Right renal pelvis (tissue), 4 donors: ENCODE measurements at places on chromosomes 16 and 17. TPM values are rescaled to one million over a fixed set of nuclear protein-coding genes. Genes with fewer than 3 reads are reported as not detected.

DNA sequence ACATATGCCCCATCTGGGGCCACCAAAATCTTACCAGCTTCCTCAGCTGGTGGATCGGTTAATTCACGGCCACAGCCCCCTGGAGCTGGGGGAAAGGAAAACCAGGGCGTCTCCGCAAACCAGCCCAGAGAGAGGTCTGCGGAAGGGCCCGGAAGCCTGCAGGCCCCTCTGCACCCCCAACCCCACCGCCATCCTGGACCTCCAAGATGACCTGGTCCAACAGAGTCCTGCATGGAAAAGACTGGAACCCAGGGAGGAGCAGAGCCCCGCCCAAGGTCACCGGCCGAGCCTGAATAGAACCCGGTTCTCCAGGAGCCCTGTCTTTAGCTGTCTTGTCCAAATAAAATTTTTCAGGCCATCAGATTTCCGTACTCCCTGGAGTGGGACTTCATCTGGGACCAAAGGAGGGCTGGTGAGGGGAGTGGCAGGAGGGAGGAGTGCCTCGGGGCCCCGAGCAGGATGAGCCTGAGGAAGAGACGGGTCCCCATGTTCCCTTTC lies 37.4 kb upstream of the NDRG4 start:
- DNase-seq: no peak

- no peak for DNase-seq
Observed at GRCh38 chr17:12549499-12550041, 116.1 kb upstream of the MYOCD start.

- no peak for DNase-seq
Observed at GRCh38 chr16:85057212-85057889, 29.8 kb downstream of the KIAA0513 start.

DNA sequence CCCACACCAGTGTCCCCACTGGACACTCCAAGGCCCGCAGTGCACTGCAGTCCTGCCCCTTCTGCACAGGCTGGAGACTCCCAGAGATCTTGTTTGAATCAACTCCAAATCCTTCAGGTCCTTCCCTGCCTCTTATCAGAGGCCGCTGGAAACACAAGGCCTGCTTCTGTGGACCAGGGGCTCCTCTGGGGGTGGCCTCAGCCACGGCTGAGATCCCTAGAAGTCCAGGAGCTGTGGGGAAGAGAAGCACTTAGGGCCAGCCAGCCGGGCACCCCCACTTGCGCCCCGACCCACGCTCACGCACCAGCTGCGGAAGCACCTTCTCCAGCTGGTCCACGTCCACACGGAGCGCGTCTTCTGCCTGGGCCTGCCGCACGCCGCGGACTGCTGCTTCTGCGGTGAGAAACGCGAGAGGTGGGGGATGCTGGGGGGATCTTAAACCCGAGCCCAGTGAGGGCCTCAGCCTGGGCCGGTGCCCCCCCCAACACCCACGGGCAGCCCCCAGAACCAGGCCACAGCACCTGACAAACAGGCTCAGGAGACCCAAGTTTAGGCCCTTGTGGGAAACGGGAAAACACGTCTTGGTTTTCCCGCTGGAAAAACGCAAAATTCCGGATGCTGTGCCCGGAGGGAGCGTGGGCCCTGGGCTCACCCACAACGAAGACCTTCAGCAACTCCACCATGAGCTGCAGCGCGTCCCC lies 3.5 kb downstream of the CENPX start:
- DNase-seq: no peak

DNA sequence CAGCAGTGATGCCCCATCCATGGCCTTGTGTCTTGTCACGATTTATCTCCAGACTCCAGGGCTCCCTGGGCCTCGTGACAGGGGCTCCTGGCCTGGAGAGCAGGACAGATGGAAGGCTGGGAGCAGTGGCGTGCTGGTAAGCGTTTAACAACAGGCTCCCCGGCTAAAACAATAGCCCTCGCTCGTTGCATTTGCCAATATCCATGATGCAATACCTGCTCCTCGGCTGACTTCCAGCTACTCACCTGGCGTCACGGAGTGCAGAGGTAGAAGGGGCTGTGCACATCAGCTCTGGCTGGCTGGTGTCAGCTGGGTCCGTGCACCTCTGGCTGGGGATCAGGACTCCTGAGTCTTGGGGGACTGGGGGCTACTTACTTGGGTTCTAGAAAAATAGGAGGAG lies 1.5 kb upstream of the BICDL2 start:
- no peak for DNase-seq

DNA sequence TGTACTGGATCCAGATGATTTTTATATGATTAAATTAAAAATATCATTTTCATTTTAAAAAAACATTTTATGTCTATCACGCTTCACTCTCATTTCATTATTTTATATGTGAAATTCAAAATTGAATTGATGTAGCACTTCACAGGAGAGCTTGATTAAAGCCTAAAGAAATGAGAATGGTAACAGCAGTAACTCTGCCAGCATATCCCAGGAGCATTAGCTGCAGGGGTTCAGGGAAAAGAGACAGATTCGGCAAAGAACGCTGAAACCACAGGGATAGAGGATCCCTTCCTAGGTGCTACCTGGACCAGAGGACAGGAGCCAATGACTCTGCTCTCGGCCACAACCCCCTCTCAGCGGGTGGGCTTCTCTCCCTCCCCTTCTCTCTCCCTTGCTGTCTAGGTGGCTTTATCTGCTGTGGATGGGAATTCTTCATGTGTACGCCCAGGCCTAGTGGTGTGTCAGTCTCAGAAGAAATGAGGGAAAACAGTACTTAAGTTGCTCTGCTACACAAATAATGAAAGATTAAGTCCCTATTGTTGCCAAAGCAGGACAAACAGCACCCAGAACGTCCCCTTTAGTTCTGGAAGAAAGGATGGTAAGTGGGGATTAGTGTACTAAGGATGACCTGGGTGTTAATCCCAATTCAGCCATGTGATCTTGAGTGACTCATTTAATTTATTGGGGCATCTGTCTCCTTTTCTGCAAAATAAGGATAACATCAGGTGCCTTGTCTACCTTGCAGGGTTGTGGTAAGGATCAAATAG lies 123.3 kb downstream of the CDK5R1 start:
- no peak for DNase-seq

- DNase-seq: no peak
Observed at GRCh38 chr16:89720551-89720812, 216 bp downstream of the VPS9D1 start.

DNA sequence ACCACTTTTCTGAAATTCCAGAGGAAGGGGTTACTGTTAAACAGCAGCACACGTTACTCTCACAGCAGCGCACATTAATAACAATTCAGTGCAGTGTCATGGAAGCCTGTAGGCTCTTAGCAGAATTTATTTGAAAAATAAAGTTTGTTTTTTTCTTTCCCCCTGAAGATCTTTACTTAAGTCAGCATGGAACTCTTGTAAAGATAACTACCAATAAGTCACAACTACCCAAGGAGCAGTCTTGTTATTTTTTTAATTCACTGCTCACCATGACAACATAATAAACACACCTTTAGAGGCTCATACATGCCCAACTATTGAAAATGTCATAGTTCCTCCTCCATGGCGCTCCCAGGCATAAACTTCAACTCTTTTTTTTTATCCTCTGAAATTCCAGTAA lies 31.8 kb upstream of the PSMD7 start:
- no peak for DNase-seq

- DNase-seq: no peak
Observed at GRCh38 chr17:67441052-67441895, 64.2 kb downstream of the PITPNC1 start.

GRCh38 chr17:11105141-11105540 lies 135.9 kb upstream of the SHISA6 start:
- DNase-seq: no peak

GRCh38 chr17:51189628-51190027 lies 23.4 kb downstream of the NME2 start:
- DNase-seq: no peak

DNA sequence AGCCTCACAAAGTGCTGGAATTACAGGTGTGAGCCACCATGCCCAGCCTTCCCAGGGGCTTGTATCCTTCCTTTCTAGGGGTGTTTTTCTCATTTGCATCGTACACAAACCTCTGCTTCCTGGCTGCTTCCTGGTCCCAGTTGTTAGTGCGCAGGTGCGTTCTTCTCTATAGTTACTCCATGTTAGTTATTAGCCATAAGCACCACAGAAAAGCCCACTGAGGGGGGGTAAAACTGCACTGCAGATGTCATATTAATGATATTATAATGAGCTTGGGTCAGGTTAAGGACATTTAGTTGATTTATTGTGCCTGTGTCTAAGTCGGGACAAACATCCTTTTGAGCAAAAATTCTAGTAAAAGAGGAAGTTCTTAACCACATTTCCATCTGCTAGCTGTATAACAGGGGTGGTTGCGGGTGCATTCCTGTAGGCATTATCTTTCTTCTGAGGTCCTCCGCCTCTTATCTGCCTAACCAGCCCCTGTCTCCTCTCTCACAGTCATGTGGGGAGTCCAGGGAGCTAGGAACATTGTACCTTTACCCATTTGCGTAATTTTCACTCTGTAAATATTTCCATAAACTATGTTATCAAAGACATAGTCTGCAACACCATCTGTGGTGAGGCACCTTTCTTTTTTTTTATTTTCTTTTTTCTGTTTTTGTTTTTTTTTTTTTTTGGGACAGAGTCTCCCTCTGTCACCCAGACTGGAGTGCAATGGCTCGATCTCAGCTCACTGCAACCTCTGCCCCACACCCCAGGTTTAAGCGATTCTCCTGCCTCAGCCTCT lies 23.6 kb upstream of the ATF7IP2 start:
- no peak for DNase-seq

DNA sequence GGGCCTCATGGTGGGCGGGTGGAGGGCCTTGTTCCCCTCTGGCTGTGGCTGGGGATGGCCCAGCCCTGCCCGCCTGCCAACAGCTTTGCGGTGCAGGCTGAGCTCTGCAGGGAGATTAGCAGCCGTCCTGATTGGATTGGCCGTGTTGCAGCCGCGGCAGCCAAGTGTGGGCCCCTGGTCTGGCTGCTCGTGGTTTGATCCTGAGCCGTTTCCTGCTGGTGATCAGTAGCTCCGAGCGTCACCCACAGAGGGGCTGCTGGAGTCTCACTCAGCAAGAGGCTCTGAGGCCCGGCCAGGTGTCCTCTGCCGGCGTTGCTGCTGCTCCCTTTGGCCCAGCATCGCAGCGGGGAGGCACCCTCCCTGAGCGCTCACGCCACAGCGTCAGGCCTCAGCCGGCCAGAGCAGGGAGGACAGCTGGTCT lies 32.5 kb downstream of the BAIAP2 start:
- no peak for DNase-seq

- DNase-seq: no peak
Observed at GRCh38 chr17:20223808-20224328, 214.7 kb downstream of the SPECC1 start.

DNA sequence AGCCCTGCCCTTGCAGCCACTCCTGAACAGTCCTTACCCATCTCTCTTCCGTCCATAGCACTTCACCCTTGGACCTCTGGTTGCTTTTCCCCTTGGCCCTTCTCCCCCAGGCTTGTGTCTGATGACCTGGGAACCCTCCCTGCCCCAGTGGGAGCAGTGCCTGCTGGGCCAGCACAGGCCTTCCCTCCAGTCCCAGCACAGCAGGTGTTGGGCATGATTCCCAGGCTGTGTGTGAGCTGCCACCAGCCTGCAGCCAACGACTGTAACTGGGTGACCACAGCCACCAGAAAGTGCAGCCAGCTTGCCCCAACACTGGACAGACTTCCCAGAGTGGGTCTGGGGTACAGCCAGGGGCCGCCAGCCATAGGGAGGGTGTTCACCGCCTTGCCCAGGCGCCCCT lies 30.0 kb downstream of the CRAMP1 start:
- DNase-seq: no peak

DNA sequence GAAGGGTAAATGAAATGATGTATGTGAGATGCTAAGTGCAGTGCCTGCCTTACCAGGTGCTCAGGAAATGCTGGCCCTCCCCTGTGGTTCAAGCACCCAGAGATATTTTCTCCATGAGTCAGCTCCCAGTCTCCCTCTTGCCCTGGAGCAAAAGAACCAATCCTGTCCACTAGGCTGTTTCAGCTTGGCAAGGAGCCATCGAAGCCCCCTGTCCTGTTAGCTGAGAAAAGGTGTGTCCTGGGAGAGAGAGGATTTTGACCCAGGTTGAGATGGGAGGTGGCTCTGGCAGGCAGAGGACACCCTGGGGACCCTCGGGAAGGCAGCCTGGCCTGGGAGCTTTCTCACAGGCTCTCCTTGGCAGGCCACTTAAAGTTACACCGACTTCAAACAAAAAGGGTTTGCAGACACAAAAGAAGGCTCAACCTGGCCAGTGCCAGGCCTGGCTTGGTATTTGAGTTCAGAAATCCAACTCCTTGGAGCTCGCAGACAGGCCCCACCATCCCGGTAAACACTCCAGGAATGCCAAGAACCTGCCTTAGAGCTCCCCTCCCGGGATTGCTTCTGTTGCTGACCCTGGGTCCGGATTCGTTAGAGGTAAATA lies 29.6 kb downstream of the NTN1 start:
- DNase-seq: no peak

B4GALNT2 gene
- 1.00 TPM for polyA plus RNA-seq

TMEM235 gene
- polyA plus RNA-seq: 0.12 TPM

KRTAP4-9 gene
- polyA plus RNA-seq: not detected

AANAT gene
- polyA plus RNA-seq: not detected

CPNE7 gene
- 2.8 TPM for polyA plus RNA-seq

ZPBP2 gene
- polyA plus RNA-seq: 0.04 TPM

CASKIN1 gene
- 1.3 TPM for polyA plus RNA-seq

PRAC2 gene
- not detected for polyA plus RNA-seq

GPRC5B gene
- polyA plus RNA-seq: 139 TPM
